ENCODE measurements at places on chromosomes 12 and 14. TPM values are rescaled to one million over a fixed set of nuclear protein-coding genes. Genes with fewer than 3 reads are reported as not detected.

DNA sequence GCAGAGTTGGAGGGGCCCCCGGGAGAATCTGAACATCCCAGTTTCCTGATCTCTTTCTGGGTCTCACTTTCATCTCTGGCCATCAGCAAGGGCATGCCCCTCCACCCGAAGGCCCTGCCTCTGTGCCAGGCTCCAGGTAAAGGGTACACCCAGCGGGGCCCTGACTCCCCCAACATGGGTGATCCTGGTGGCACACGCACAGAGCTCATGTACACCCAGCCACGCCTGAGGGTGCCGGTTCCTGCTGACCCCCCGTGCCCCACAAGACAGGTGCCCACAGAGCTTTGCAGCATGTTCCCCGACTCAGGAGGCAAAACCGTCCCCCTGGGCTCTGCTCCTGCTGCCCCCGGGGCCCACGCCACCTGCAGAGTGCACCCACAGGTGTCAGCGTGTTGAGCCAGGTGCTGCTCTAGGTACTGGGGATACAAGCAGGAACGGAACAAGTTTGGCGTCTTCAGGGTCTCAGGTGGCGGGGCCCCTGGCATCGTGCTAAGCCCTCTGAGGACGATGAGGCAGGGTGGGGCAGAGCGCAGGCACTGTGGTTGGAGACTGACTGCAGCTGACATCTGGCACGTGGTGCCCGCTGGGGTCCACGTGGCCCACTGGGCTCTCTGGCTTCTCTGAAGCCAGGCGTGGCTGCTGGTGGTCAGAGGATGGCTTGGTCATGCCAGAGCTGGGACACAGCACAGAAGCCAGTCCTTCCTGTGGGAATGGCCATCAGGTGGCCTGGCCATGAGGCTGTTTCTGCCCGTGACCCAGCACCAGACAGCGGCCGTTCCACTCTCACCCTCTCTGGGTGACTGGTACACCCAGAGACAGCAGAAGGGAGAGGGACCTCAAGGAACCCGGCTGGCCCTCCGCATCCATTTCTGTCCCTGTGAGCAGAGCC, 13.8 kb downstream of the BAG5 start:
- DNase-seq, result no peak
- no peaks in the 10 kb centered on the region for H3K36me3 ChIP-seq
- H3K27me3 ChIP-seq, result no peaks in the 10 kb centered on the region
- H3K27ac ChIP-seq, result no peak overlapping the region
- no peak overlapping the region for H3K4me3 ChIP-seq
- H3K4me1 ChIP-seq, result peaks cover 17% of the 10 kb centered on the region

DNA sequence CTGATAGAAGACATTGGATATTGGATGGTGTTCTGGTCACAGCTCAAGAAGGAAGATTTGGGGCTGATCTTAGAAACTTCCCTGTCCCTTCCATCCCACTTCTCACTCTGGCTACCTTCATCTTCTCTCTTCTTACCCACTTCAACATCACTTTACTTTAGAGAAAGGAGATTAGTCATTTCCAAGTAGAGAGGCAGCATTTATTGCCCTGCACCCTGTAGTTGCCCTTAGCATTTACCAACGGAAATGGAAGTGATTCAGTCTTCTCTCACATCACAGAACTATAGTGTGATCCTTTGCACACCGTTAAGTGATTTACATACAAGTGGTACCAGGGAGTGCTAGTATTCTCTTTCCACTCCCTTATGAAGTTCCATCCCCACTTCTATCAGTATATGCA, 52.4 kb downstream of the PHLDA1 start:
- DNase-seq, result no peak
- no peaks in the 10 kb centered on the region for H3K4me1 ChIP-seq
- H3K27ac ChIP-seq, result peak overlapping the region; percentile 55
- H3K27me3 ChIP-seq, result no peaks in the 10 kb centered on the region

GRCh38 chr14:58882577-58883018, 244.8 kb downstream of the DACT1 start:
- H3K4me3 ChIP-seq, result no peak overlapping the region
- H3K27ac ChIP-seq, result no peak overlapping the region
- no peaks in the 10 kb centered on the region for H3K4me1 ChIP-seq
- DNase-seq, result no peak
- no peaks in the 10 kb centered on the region for H3K27me3 ChIP-seq

- no peak for DNase-seq
- no peaks in the 10 kb centered on the region for H3K4me1 ChIP-seq
- no peaks in the 10 kb centered on the region for H3K36me3 ChIP-seq
- H3K27ac ChIP-seq, result no peak overlapping the region
- no peak overlapping the region for H3K4me3 ChIP-seq
- H3K27me3 ChIP-seq, result peaks cover 23% of the 10 kb centered on the region
These were observed 6.4 kb downstream of the DPF3 start for GRCh38 chr14:72887514-72887913.

DNA sequence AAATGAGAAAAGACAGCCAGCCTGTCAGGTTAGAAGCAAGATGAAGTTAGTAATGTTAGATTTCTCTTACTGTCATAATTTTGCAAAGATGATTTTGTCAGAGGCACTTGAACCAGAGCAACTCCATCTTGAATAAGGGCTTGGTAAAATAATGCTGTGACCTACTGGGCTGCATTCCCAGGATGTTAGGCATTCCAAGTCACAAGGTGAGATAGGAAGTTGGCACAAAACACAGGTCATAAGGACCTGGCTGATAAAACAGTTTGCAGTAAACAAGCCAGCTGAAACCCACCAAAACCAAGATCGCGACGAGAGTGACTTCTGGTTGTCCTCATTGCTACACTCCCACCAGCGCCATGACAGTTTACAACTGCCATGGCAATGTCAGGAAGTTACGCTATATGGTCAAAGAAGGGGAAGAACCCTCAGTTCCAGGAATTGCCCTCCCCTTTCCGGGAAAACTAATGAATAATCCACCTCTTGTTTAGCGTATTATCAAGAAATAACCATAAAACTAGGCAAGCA, 1313.5 kb upstream of the TMEM132C start:
- H3K27me3 ChIP-seq, result no peaks in the 10 kb centered on the region
- no peak for DNase-seq
- H3K4me3 ChIP-seq, result no peak overlapping the region
- H3K36me3 ChIP-seq, result no peaks in the 10 kb centered on the region
- H3K27ac ChIP-seq, result no peak overlapping the region
- no peaks in the 10 kb centered on the region for H3K4me1 ChIP-seq

DNA sequence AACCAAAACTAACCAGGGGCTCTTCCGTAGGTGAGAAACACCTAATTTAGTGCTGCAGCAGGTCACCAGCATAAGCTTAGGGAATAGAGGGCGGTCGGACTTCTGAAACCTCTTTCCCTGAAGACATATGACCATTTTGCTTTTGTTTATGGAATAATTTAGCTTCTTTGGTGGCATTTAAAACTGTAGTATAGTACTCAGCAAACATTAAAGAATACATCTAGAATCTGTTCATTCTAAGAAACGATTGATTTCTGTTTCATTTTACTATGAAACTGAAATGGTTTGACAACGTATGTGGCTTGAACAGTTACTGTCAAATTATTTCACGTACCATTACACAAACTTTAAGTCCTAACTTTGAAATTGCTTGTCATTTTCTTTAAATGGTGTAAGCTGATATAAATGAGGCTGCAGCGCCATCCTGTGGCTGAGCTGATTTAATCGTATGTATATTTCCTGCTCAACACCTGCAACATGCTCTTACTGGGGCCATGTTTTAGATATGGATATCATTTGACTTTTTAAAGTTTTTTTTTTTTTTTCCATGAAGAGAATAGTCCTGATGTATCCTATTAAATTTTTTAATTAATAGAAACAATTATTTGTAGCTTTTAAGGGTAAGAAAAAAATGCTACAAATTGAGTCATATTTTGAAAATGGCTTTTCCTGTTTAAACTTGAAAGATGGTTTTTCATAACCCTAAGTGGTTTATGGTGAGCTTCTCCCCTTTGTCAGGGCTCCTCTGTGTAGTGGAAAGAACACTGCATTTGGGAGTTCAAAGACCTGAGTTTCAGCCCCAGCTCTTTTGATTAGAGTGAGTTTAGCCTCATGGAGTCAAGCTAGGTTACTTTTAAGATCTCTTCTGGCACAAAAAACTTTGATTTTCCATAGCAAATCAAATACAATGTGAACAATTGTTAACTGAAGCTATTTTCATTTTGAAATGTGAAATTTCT, 27.4 kb downstream of the CFAP54 start:
- no peaks in the 10 kb centered on the region for H3K4me1 ChIP-seq
- H3K27me3 ChIP-seq, result no peaks in the 10 kb centered on the region
- DNase-seq, result peak; percentile 67
- H3K27ac ChIP-seq, result no peak overlapping the region

DNA sequence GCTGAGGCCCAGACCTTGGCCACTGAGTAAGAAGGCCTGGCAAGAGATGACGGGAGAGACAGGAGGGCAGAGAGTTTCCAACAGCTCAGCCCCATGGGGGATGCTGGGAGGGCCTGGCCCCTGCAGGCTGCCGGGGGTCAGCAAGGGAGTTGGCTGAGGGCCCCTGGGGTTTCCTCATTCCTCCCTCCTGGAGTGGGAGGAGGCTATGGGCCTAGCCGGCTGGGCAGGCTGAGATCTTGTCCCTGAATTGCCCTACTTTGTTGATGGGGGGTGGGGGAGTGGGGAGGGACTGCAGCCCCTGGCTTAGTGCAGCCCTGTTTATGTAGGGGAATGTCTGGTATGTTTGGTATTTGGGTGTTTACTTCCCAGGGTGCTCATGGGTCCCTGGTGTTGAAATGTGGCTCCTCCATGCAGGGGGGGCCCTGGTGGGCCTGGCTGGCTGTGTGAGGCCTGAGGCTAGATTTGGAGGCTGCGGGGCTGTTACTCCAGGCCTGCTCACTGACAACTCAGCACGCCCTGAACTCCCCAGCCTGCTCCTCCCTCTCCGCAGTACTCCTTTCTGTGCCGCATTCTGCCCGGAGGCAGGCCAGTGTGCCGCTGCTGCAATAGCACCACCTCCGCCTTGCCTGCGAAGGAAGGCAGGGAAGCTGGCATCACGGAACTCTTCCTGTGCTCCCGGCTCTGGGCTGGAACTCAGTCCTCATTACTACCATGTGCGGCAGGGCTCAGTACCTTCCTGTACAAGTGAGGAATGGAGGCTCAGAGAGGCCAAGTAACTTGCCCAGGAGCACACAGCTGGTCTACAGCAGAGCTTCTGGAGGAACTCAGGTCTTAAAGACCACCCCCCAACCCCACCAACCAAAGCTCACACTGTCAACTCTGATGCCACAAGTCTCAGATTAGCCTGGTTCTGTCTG, 25.3 kb downstream of the JDP2 start:
- peaks cover 35% of the 10 kb centered on the region for H3K4me1 ChIP-seq
- peak overlapping the region; percentile 86 for H3K27ac ChIP-seq
- H3K36me3 ChIP-seq, result no peaks in the 10 kb centered on the region
- peak; percentile 79 for DNase-seq

GRCh38 chr12:52686063-52686462, 5.9 kb upstream of the KRT1 start:
- no peak overlapping the region for H3K4me3 ChIP-seq

Gene PRPF39
- total RNA-seq, result 39.1 TPM

- H3K4me3 ChIP-seq, result no peak overlapping the region
- H3K27ac ChIP-seq, result no peak overlapping the region
- H3K27me3 ChIP-seq, result no peaks in the 10 kb centered on the region
- no peaks in the 10 kb centered on the region for H3K4me1 ChIP-seq
- no peaks in the 10 kb centered on the region for H3K36me3 ChIP-seq
- DNase-seq, result no peak
These were observed 6.6 kb downstream of the KRT6A start for GRCh38 chr12:52486166-52487105.

Gene KRT2
- not detected for total RNA-seq

DNA sequence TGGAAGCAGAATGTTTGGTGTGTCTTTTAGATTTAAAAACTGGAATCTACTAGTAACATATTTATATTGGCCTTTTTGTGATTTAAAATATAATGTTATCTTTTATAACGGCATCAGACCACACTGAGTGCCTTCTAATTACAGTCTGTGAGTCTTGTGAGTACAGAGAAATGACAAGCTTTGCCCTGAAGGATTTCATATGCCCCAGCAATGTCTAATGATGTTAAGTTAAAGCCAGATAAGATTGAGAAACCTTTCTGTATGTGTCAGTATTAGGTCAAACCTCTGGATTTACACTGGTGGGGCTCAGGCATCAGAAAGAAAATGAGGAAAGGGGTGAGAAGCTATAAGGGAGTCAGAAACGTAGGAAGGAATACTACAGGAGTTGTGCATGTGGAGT, 25.2 kb downstream of the PLEKHA5 start:
- H3K4me3 ChIP-seq, result no peak overlapping the region
- DNase-seq, result no peak
- no peak overlapping the region for H3K27ac ChIP-seq
- H3K36me3 ChIP-seq, result no peaks in the 10 kb centered on the region

DNA sequence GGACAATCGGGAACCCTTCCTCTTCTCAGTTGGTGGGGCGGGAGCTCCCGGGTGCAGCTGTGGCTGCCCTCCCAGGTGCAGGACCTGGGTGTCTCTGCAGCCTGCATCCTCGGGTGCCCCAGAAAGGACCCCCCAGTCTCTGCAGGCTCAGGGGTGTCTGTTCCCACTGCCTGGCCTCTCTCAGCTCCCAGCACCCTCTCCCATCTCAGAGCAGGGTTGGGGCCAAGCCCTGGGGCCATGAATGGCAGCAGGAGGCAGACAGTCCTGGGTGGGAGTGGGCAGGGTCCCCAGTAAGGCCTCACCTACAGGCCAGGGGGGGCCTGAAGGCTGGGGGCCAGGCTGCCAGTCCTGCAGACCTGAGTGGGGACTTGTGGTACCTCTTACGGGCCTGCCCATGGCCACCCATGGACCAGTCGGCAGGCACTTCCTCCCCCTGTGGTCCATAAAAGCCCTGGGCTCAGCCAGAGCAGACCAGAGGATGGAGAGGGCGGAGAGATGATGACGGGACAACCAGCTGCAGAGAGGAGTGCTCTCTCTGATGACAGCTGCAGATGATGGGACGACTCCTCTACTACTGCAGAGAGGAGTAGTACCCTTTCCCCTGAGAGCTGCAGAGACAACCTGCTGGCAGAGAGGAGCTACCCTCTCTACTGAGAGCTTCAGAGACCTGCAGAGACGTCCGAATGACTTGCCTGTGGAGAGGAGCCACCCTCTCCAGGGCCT, 26.6 kb downstream of the TCHP start:
- no peak overlapping the region for H3K27ac ChIP-seq
- H3K27me3 ChIP-seq, result no peaks in the 10 kb centered on the region
- H3K4me1 ChIP-seq, result no peaks in the 10 kb centered on the region
- H3K36me3 ChIP-seq, result no peaks in the 10 kb centered on the region

Gene DIO2
- total RNA-seq, result 0.15 TPM

Gene C12orf54
- total RNA-seq, result not detected

DNA sequence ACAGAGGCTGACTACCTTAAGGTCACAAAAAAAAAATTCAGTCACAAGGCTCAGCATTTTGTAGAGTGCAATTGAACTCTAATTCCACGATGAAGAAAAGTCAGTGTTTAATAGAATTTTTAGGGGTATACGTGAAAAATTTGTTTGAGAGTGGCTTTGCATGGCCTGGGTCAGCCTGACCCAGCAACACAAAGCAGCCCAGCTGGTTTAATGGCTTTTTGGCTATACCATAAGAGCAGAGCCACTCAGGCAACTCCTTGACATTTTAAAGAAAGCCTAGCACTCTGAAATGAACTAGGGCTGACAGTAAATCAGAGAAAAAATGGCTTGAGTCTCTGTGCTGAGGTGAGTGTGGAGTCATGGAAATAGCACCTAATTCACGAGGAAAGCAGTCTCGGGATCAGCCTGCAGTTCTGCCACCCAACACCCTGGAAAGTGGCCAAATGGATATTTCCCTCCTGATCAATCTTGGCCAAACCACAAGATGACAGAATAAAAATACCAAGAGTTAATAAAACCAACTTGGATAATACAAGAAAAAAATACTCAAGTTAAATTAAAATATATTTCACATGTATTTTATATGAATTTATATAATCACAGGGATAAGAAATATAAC, 59.5 kb downstream of the GALNT4 start:
- H3K4me1 ChIP-seq, result no peaks in the 10 kb centered on the region
- no peak for DNase-seq
- no peak overlapping the region for H3K4me3 ChIP-seq

Data from uterus (tissue), 4 donors.